ENCODE measurements at places on chromosomes 5 and 9.

GRCh38 chr5:131634238-131634637 lies 791 bp downstream of the RAPGEF6 start:
- no peak for DNase-seq

DNA sequence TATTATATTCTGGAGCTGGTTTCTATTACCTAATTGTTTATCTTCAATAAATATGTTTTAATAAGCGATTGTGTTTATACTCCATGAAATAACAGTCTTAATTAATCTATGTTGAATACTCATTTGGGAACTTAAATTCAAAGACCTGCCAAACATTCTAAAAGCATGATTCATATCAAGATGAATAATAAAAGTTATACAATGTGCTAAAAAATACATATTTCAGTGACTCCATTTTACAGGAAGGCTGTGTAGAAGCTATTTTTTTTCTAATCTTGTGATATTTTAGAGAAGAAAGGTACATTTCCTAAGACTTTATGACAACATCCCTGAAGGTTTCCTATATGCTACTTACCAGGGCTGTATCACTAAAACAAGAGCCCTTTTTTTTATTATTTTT lies 417.9 kb downstream of the NFIB start:
- no peak for DNase-seq

DNA sequence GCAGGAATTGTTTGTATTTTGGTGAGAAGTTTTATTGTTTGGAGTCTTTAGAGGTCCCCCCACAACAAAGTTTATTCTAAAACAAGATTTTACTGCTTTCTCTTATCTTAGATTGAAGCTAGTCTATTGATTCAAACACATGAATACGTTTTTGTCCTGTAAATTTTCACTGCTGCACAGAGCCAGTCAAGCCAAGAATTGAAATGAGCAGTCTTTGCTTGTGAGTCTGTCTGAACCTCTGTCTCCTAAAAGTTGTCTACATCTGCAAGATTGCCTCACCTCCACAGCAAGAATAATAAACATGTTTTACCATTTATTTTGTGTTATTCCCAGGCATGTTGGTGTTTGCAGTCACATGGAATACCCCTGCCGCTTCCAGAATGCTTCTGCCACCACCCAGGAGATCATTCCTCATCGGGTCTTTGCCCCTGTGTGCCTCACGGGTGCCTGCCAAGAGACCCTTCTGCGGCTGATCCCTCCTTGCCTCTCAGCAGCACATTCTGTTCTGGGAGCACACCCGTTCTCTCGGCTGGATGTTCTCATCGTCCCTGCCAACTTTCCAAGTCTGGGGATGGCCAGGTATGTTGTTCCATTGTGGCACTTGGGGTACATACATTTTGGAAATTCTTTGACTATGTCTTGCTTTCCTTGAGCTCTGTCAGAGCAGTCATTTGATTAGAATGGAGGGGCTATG lies 74.1 kb downstream of the AOPEP start:
- DNase-seq, result no peak

DNA sequence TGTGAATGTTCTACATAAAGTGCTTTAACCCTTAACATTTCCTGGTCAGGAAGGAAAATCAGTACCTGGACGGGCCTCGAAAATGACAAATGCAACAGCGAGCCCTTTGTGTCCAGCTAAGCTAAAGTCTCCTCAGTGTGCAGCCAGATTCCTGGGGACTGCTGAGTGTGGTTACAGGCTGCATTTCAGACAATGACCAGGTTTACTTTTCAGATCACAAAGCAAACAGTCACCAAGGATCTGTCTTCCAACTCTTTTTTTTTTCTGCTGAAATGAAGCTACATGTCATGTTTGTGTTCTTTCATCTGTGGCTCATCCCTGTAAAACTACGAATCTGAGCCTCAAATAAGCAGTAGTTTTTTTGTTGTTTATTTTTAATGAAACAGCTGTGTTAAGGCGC lies 20.8 kb downstream of the SLC46A2 start:
- DNase-seq, result no peak

DNA sequence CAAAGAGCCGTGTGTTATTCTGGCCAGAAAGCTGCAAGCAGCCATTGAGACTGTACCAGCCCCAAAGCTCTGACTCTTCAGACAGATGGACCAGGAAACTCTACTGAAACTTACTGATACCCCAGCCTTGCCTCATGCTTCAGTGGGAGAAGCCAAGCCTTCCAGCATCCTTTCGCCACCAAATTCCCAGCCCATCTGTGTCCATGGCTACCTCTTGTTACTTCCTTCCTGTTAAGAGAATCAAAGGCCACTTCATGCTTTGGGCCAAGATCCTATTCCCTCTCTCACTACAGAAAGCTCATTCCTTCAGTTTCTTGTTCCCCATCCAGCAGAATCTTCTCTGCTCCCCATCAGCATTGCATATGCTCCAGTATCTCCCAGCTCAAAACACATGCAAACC lies 46.9 kb upstream of the FREM1 start:
- no peak for DNase-seq

DNA sequence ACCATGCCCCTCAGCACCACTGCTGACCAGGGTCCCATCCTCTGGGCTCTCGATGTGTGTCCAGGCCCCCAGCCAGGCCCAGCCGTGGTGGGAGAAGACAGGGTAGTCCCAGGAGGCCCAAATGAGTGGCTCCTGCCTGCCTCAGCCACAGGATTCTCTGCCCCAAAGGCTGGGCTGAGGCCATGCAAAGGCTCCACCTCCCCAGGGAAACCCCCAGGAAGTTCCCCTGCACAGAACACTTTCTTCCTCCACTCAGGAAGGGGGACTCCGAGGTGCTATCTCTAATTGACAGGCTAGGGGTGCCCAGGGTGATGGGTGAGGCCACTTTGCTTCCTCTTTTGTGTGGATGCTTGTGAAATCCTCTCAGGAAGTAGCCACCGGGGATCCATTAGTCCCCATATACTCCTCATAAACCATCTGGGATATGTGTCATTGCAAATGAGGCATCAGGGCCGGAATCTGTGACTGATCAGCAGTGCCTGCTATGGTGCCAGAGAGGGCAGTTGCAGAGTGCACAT lies 23.1 kb upstream of the TDRD7 start:
- no peak for DNase-seq

- no peak for DNase-seq
Observed at GRCh38 chr5:158354958-158355357, 496.0 kb upstream of the CLINT1 start.

Data from stimulated activated CD4-positive, alpha-beta T cell treated with anti-CD3 and anti-CD28 coated beads, Interleukin-4, amount 100 ng/mL, for 4 hours (primary cell).